ENCODE measurements at places on chromosomes 13 and 19.

GRCh38 chr13:35833608-35834275 is 297.4 kb downstream of the DCLK1 start:
- no peak for DNase-seq

DNA sequence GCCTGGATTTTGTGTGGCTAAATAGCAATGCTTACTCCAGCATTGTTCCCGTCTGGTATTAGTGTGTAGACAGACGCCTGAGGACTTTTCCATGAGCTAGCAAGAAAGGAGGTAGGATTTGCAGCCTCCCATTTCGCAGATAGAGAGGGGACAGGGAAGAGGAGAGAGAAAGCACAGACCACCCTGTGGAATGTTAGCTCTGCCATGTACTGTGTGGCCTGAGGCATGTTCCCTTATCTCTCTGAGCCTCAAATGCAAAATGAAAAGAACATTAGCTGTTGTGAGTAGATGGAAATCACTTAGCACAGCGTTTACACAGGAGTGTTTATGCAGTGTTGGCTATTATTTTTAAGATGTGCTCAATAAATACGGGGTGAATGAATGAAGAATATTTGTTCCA is 45.5 kb downstream of the OLFM4 start:
- DNase-seq = no peak

GRCh38 chr13:59893266-59893665 is 270.5 kb downstream of the DIAPH3 start:
- DNase-seq = no peak

GRCh38 chr13:31775148-31775547 is 35.8 kb downstream of the RXFP2 start:
- DNase-seq = no peak

GRCh38 chr19:47973529-47973928 is 18.4 kb downstream of the BSPH1 start:
- DNase-seq = no peak

DNA sequence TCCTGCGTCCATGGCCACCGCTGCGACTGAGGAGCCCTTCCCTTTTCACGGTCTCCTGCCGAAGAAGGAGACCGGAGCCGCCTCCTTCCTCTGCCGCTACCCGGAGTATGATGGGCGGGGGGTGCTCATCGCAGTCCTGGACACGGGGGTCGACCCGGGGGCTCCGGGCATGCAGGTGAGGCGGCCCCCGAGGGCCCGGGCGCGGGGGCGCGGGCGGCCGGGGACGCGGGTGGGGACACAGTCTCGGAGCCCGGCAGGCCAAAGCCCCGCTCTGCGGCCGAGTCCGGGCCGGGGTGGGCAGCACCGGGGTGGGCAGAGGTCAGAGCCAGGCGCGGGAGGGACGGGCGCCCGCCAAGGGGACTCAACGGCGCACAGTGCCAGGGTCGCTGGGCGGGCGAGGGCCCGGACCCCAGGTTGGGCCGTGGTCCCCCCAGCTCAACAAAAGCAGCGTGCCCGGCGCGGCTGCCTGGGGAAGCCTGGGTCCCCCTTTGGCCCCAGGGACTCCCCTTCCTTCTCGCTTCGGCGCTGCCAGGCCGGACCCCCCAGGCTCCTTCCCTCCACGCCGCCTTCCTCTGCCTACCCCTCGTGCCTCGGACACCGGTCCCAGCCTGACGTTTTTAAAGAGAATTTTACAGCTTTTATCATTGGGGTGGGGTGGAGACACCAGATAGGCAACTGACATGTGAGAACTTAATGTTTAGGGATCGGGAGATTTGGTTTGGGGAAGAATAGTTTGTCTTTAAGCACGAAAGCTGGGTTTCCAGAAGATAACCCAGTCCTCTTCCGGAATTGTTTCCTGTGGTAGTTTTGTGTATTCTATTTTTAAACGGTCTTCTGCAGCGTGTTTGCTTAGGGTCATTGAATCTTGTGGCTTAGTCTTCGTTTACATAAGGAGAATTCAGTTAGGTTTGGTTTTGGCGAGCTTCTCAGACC is 509 bp downstream of the TPP2 start:
- DNase-seq = peak; percentile 6

DNA sequence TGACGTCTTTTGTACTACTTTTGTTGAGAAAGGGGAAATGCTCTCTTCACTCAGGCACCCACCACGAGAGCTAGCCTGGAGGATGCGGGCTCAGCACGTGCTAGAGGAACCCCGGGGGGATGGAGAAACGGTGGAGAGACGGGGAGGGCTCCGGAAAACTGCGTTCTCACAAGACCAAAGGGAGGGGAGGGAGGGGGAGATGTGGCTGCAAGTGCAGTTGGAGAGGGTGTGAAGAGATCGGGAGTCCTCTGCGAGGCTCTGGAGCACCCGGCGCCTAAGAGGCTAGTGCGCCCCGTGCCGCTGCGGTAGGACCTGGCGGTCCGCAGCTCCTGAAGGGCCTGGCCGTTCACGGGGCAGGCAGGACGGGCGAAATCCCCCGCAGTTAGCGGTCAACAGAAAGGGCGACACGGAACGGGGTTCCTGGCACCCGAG is 43.4 kb upstream of the XPO4 start:
- no peak for DNase-seq

DNA sequence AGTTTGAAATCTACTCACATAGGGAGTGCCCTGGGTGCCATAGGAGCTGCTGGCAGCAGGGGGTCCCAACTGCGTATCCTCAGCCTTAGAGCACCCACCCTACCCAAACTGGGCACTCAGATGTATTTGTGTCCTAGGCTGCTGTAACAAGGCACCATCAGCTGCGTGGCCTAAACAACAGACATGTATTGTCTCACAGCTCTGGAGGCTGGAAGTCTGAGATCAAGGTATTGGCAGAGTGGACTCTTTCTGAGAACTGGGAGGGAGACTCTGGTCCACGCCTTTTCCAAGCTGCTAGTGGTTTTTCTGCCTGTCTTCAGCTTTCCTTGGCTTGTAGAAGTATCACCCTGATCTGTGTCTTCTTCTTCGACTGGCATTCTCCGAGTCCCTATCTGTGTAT is 83.6 kb downstream of the FGF14 start:
- no peak for DNase-seq

GRCh38 chr13:57437587-57437986 is 194.0 kb upstream of the PCDH17 start:
- DNase-seq = no peak

DNA sequence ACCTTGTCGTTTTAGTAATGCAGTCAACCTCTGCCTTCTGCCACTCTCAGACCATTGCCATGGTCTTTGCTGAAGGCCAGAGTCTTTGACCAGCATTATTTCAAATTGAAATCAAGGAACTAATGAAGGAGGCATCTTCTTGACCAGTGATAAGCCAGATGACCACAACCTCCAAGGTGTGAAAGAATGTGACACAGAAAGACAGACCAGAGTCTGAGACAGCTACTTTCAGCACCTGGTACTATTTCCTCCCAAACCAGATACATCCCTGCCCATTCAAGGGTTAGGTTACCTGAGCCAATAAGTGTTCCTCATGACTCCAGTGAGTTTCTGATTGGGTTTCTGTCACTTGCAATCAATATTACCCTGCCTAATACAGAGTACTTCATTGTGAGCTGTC is 20.3 kb upstream of the RNASEH2B start:
- no peak for DNase-seq

Data from stimulated activated CD4-positive, alpha-beta T cell treated with anti-CD3 and anti-CD28 coated beads, Interleukin-1b, Interleukin-23, amount 100 ng/mL, for 48 hours (primary cell).